ENCODE measurements at places on chromosomes 6 and 20.

GRCh38 chr6:41940759-41941279, 789 bp downstream of the CCND3 start:
- no peak for DNase-seq

DNA sequence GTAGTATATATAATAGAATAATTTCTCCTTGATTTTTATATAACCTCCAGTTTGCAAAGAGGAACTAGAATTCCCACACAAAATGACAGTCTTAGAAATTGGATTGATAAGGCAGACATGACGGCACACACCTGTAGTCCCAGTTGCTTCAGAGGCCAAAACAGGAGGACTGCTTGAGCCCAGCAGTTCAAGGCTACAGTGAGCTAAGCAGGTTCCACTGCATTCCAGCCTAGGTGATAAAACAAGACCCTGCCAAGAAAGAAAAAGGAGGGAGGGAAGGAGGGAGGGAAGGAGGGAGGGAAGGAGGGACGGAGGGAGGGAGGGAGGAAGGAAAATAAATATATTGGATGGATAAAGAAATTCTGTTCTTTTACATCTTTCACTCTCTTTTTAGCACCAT, 77.6 kb upstream of the SASH1 start:
- DNase-seq, result no peak

- DNase-seq, result no peak
Observed at GRCh38 chr6:44624936-44625573, 237.5 kb downstream of the CDC5L start.

- no peak for DNase-seq
Observed at GRCh38 chr6:44097782-44098317, 29.4 kb downstream of the MRPL14 start.

DNA sequence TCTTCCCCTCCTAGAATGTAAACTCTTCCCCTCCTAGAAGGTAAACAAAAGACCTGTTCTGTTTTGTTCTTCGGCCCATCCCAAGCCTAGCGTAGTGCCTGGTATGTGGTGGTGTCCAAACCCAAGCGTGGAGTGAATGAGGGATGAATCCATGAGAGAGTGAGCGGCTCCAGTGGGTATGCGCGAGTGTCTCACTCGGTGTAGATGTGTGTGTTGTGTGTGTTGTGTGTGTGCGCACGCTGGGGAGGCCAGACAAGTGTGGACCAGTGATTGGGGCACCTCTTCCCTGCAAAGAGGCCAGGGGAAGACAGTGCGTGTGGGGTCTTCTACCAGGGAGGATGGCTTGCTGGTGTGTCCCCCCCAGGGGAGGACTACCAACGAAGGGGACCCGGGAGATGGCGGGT, 392 bp upstream of the SLC2A10 start:
- no peak for DNase-seq

GRCh38 chr6:48553467-48554189, 442.6 kb upstream of the PTCHD4 start:
- no peak for DNase-seq

DNA sequence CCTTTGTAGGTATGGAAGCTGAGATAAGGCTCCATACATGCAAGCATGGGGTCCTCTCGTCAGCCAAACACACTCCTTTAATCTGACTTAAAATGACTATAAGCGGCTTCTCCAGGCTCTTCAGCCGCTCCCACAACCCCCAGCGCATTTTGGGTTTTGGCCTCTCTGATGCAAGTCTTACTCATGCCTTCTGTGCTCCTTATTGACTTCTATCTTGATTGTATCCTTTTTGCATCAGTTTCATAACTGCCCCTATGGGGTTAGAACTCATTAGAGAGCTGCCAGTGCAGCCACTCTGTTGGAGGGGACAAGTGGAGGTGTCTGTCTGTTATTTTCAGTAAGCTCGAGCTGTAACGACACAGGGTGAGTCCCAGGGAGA, 70.1 kb upstream of the TAB2 start:
- no peak for DNase-seq

- DNase-seq, result no peak
Observed at GRCh38 chr6:42251911-42252637, 34.4 kb upstream of the MRPS10 start.

DNA sequence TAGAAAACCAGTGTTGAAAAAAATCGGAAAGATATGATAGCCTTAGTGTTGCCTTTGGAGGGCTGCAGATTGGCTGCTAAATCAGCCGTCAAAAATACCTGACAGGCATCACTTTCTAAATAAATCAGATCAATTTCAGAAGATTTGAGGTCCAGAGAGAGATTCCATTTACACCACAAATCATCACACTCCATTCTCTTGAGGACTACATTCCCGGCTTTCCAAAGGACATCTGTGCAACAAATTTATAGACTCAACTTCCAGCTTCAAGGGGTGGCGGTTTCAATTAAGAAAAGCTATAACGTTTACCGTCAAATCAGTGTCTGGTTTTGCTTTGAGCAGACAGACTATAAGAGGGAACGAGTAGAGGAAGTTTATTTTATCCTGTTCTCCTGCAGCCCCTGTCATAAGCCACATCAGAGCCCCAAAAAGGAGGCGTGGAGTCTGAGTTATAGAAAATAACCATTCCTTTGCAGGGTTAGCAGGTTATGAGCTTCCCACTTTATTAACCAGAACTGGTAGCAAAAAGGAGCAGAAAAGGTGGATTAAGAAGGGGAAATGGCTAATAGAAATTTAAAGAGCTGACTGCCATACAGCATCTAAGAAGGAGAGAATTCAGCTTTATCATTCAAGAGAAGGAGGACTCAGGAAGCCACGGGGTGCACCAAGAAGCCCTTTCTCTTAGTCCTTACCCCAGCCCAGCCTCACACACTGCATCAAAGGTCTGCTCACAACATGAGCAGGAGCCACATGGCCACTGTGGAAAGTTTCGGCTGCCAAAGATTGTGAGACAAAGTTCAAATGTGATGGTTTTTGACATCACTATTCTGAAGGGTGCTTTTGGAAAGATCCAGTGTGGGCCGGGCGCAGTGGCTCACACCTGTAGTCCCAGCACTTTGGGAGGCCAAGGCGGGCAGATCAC, 12.9 kb upstream of the UQCC2 start:
- DNase-seq, result no peak

GRCh38 chr6:132746048-132746447, 11.7 kb downstream of the VNN2 start:
- DNase-seq, result no peak

DNA sequence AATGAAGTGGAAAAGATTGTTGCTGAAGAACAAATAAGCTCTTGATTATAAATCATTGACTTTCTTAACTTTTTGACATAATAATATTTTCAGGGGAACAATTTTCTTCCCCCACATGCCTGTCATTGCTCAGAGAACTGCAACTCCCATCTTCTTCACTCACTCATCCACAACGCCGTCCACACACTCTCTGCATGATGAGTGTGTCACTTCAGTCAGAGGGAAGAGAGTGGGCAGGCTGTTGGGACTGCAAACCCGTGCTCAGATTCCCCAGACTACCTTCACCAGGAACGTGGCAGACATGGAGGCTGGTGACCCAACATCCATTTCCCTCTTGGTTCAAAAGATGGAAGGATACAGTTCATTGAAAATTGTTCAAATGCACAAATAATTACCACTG, 650.8 kb downstream of the PRKN start:
- no peak for DNase-seq

- DNase-seq, result no peak
Observed at GRCh38 chr6:139905404-139906052, 531.1 kb upstream of the CITED2 start.

DNA sequence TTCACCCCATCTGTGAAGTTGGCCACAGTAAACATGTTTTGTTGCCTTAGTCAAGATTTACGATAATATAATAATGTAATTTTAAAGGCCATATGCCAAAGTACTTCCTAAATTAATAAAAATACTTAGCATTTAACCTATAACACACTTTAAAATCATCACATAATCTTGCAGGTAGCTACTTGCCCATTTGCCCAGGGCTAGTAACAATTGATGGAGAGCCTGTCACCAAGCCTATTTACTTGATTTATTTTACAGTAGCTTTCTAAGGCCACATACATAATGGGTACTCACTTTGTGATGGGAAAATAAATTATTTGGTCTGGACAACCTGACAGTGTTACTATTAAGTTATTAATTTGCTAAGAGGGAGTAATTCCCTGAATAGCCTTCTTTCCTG, 14.5 kb downstream of the BTBD9 start:
- no peak for DNase-seq

DNA sequence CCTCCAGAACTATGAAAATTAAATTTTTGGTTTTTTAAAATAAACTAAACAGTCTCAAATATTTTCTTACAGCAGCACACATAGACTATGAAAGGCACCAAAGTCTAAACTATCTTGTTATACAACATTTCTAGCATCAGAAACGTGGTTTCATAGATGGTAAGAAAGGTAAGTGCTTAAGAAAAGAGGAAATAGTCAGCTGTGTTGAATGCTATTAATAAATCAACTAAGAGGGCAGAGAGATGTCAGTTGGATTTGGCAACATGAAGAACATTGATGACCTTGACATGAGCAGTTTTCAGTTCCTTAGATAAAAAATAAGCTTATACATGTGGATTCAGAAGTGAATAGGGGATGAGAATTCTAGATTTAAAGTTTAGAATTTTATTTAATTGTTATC, 113.6 kb downstream of the RFX6 start:
- DNase-seq, result no peak

- DNase-seq, result no peak
Observed at GRCh38 chr6:167396068-167396658, 71.3 kb downstream of the TTLL2 start.

DNA sequence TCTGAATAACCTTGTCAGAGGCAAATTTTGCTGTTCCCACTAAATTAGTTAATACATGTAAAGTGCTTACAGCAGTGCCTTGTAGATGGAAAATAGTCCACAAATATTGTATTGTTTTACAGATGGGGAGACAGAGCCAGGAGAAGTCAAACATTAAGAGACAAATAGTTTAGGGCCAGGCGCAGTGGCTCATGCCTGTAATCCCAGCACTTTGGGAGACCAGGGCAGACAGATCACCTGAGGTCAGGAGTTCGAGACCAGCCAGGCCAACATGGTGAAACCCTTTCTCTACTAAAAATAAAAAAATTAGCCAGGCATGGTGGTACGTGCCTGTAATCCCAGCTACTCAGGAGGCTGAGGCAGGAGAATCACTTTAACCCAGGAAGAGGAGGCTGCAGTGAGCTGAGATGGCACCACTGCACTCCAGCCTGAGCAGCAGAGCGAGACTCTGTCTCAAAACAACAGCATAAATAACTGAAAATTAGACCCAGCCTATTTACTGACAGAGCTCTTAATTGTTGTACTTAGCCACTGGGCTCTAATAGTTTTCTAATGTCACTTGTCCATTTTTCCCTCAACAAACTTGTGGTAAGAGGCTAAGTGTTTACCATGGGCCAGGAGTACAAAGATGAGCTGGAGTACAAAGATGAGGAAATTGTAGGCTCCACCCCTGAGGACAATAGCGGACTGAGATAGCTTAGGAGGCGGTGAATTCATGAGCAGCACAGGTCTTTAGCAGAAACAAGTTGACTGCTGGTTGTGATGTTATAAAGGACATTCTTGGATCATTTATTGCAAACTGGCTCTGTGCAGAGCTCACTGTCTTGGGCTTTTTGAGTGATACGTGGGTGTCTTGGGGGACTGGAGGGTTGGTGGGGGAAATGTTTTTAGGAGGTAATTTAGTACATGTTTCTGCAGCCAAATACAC, 6.4 kb downstream of the ZSWIM3 start:
- no peak for DNase-seq

GRCh38 chr20:10729785-10730184, 56.0 kb upstream of the JAG1 start:
- no peak for DNase-seq

DNA sequence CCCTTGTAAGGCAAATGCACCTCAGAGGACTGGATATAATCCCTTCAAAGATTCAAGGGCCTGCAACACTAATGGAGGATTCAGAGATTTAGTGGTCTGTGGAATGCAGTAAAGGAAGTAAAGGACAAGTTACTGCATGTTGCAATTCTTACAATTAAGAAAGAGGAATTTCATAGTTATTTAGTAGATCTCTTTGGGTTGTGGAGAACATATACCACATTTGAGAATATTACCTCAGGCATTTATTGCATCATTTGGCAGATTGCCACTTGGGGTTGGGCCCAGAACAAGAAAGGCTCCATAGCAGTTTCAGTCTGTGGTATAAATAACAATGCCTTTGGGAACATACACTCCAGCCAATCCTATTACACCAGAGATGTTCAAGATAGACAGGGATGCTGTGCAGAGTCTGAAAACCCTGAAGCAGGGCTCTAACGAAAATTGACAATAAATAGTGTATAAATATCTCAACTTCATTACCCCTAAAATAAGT, 20.9 kb upstream of the EPM2A start:
- no peak for DNase-seq

DNA sequence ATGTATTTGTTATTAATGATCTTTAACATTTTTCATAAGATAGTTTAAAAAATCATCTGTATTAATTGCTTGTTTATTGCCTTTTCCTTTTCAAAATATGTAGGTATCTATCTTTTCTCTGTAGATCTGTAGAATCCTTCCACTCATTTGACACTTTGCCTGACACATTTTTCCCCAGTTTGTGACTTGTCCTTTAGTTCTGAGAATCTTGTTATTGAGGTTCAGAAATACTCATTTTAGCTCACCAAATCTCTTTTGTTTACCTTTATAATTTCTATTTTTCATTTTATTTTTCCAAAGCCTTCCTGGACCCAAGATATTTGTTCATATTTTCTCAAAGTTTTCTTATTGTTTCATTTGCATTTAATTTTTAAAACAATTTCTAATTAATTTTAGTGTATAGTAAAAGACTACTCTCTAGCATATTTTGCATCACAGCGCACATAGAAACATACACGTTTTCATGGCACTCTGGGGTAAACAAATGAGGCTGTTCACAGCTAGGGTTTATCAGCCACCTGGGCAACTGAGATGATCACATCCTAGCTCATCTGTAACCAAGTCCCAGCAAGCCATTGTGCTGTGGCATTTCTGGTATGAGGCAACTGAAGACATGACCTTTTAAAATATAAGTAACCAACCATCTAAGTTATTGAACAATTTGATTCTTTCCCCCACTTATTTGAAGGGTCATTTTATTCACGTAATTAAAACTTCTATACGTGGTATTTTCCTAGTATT, 275.7 kb downstream of the ADGB start:
- DNase-seq, result no peak

GRCh38 chr6:111237852-111238251, 150.5 kb downstream of the SLC16A10 start:
- no peak for DNase-seq

DNA sequence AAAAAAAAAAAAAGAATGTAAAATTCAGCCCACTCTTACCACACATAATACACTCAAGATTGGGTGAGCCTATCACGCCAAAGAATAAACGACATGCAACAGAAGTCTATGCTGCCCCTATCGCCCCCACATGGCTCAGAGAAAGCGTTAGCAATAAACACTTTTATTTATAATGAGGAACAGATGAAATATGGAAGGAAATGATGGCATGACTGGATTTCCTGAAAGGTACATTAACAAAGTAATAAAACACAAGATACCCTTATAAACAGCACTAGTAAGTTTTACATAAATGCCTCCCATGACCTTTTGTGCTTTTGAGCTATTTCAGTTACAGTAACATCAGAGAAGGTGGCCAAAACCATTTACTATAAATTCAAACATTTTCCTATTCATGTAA, 71.4 kb upstream of the SCAF8 start:
- peak; percentile 73 for DNase-seq

Measured in pulmonary artery endothelial cell (primary cell).